COR-L47 (cell line): ENCODE measurements at places on chromosomes 13 and 19.
A peak's percentile ranks its signal among the peaks of the same experiment; 100 is the strongest.

GRCh38 chr19:57786286-57786685 is 16.8 kb downstream of the ZNF586 start:
- no peak for DNase-seq

DNA sequence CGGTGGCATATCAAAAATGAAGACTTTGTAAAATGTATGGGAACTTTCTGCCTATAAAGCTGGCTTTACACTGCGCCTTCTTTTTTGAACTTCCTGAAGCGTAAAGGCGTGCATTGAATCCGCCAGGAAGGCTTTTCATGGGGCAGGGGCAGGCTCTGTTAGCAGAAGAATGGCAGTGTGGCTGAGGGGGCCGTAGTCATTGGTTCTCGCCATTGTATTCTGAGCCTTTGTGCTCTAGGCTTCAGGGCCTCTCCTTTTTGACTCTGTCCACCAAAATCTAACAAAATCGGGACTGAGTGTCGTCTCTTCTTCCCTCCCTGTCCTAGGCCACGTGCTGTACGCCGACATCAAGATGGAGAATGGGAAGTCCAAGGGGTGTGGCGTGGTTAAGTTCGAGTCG is 14.1 kb downstream of the PRAM1 start:
- no peak for DNase-seq

- no peak for DNase-seq
Observed at GRCh38 chr19:48249502-48250014, 6.2 kb downstream of the CARD8 start.

DNA sequence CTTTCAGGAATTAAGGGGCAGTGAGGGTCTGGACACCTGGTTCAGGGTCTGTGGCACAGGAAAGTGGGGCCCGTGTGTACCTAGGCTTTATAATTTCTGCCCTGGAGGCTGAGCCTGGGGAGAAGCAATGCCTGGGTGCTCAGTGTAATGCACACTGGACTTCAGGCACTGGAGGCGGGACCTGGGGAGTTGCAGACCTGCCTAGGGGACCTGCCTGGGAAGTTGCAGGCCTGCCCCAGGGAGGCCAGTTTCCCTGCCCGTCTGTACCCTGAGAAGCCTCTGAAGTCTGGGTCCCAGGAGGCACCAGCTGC is 2.5 kb upstream of the TMEM59L start:
- no peak for DNase-seq

GRCh38 chr19:17873786-17874757 is 2.3 kb downstream of the SLC5A5 start:
- DNase-seq: no peak

DNA sequence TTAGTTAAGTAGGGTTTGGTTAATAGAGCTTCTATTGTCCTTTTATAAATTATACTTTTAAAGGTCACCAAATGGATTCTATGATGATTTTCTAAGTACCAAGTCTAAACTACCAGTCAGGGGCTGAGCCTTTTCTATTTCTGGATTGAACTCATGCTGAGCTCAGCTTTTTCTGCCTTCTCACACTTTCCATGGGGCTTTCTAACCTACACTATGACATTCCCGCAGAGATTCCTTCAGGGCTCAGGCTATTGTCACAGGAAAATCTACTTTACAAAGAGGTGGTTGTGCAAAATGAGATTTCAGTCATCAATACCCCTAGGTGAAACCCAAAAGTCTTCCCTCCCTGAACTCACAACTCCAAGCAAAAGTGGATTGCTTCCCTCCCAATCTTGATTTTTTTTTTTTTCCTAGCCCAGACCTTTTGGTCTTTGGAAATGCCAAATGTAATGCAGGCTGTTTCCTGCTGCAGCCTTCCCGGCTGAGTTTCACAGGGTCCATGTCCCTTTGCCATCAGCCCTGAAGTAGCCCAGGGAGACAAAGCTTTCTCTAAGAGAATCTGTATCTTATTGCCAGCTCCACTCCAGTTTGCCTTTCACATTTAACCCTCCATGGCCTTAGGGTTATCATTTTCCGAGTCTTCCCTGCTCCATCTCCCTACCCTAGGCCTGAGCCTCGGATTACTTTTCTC is 13.6 kb downstream of the C13orf42 start:
- no peak for DNase-seq

- no peak for DNase-seq
Observed at GRCh38 chr13:112953591-112954487, 15.2 kb upstream of the MCF2L start.

- DNase-seq: no peak
Observed at GRCh38 chr13:95337597-95337996, 36.3 kb upstream of the ABCC4 start.

DNA sequence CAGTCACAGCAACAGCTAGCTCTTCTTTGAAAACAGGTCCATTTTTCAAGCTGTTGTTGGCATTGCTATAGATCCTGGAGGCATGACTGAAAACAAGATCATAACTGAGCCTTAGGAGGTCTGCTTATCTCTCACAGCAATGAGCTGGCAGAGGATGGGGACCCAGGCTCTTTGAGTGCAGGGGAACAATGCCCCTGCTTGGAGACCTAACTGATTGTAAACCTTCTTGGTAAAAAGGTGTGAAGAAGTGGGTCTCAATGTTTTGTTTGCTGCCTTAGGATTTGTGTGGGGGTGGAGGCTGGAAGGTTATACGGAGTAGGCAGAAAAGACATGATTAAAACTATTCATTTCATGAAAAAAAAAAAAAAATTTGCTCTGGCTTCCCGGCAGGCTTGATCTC is 94.6 kb downstream of the EFNB2 start:
- DNase-seq: no peak

DNA sequence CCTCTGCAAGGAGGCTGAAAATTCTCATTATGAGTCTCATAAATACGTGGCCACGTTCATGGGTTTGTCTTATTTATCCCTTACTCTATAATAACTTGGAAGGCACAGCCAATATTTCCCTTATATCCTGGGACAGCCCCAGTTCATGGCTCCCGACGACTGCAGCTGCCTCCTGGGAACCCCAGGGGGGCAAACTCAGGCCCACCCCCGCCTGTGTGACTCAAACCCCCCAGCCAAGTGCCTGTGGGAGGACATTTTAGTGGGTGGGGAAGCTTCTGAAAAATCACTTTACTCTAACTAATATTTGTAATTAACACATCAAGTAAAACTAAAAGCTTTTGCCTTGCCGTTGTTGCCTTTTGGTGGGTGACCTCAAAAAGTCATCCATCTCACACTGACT is 14.3 kb downstream of the RASA3 start:
- DNase-seq: no peak

GRCh38 chr13:93726173-93726957 is 499.8 kb downstream of the GPC6 start:
- no peak for DNase-seq

GRCh38 chr19:2428756-2429711 is 1.6 kb upstream of the TIMM13 start:
- DNase-seq: no peak

GRCh38 chr19:52170863-52171320 is 529 bp downstream of the ZNF836 start:
- DNase-seq: no peak

- no peak for DNase-seq
Observed at GRCh38 chr19:39788244-39788643, 9.6 kb downstream of the LEUTX start.

DNA sequence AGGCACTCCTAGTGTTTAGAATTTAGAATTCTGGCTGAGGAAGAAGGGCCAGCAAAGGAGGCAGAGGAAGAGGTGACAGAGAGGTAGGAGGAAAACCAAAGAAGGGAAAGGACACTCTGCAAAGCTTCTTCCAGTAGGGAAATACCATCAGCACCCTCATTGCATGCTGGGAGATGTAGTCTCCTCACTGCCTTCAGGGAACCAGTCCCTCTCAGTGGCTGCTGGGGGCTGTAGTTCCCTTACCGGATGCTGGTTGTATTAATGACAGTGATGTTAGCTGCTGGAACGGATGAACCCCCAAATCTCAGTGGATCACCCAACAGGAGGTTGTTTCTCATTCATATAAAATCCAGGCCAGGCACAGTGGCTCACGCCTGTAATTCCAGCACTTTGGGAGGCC is 10.1 kb downstream of the GRIN2D start:
- DNase-seq: peak; percentile 31

DNA sequence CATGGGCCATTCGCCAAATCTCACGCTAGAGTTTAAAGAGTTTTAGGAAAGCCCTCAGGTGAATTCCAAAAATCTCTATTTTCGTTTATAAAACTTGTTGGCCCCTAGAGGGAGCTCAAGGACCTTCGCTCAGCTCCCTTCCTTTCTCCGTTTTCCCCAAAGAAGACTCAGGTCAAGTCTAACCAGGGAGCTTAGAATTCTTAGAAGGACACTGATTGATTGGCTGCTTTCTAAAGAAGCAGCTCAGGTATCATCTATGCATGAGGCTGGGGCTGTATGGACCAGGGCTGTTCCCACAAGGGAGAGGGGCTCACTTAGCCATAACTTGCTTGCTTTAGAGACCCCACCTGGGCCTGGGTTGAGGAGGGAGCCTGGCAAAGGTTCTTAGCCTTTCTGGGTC is 20.5 kb downstream of the DZIP1 start:
- DNase-seq: peak; percentile 19

DNA sequence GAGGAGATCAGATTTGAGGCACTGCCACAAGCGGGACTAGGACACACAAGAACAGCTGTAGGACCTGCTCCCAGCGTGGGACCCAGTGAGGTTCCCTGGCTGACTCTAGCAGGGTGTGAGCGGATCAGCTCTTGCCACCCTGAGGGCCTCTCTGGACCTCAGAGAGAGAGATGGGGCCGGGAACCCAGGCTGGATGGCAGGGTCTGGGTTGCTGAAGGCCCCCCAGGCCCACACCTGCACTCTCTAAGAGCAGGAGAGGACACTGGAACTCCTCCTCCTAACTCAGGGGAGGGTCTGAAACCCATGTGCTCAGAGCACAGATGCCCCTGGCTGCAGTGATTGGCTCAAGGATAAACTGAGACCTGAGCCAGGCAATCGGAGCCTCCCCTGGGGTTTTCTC is 13.5 kb upstream of the IL4I1 start:
- DNase-seq: no peak

- DNase-seq: no peak
Observed at GRCh38 chr19:7559102-7559501, 23.6 kb downstream of the PNPLA6 start.

DNA sequence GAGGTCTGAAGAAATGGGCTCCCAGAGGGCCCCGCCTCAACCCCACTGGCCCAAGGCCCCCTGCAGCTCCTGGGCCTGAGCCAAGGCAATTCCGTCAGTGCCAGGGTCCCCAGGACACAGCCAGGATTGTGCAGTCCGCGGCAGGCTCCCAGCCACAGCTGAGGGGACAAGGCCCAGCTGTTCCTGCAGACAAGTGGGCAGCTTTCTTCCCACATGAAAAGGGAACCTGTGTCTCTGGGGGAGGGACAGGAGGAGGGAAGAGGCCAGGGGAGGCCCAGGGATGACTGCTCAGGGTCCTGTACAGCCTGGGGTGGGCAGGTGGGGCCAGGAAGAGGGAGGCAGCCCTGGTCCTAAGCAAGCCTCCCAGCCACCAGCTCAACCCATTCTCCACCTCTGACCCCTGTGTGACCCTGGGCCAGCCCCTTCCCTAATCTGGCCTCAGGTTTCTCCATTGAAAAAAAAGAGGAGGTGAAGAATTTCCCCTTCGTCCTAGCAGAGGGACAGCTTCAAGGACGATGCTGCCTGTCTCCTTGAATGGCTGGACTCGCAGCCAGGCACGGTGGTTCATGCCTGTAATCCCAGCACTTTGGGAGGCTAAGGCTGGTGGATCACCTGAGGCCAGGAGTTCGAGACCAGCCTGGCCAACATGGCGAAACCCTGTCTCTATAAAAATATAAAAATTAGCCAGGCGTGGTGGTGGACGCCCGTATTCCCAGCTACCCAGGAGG is 20.5 kb upstream of the VSTM2B start:
- DNase-seq: no peak

- no peak for DNase-seq
Observed at GRCh38 chr19:1685046-1685445, 32.6 kb upstream of the TCF3 start.

DNA sequence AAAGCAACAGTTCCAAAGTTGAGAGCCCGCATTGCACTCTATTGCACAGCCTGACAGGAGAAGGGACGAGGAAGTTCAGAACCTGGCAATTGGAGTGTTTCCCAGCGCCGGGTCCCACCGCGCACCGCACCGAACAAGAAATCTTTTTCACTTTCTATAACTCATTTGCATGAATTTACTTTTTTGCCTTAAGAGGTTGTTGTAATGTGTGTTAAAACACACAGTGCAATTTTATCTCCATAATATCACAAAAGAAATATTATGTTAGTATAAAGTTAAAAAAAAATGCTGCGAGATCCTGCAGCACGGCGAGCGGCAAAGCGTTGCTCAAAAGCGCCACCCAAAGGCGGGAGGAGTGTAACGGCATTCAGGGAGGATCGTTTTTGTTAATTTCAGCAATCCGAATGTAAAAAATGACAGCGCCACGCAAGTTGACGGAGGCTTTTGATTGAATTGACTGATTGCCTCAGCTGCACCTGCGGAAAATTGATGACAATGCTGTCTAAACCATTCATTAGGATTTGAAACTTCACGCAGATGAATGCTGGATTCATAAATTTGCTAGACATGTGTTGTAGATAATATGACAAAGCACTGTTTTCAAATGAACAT is 303.6 kb upstream of the ZNF507 start:
- no peak for DNase-seq

DNA sequence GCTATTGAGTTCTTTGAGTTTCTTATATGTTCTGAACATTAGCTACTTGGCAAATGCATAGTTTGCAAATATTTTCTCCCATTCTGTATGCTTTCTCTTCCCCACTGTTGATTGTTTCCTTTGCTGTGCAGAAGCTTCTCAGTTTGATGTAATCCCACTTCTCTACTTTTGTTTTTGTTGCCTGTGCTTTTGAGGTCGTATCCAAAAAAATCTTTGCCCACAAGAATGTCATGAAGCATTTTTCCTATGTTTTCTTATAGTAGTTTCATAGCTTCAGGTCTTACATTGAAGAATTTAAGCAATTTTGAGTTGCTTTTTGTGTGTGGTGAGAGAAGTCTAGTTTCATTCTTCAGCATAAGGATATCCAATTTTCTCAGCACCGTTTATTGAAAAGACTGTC is 536.7 kb upstream of the ARGLU1 start:
- no peak for DNase-seq

DNA sequence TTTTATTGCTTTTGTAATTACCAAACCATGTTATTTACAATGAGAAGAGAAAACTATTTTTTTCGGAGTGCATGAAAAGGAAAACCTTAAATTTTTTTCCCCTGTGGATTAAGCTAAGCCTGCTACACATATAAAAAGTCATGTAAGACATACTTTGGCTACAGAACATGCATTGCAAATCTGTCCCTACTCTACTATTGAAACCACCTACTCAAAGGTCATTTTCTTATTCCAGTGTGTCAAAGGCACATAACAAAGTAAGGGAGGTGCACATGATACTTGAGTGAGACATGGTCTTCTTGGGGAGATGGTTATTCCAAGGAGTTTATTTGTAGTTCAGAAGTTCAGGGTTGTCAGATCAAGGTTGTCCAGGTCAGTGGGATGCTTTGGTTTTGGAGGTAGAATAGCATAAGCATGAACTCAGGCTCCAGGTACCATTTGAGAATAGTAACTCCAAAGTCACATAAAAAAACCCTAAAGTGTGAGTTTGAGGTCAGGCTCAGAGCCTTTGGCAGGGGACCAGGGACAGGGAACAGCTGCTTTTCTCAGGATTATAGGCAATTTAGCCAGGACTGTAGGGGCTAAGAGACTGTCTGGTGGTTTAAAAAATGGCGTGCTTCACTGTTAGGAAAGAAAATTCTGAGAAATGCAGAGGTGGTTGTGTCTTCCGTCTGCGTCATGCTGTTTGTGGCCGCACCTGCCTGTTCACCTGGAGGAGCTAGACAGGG is 15.4 kb downstream of the FARP1 start:
- DNase-seq: no peak
